ENCODE measurements at places on chromosomes 5 and 9.

- no peak for DNase-seq
- H3K36me3 ChIP-seq, result no peaks in the 10 kb centered on the region
- no peaks in the 10 kb centered on the region for H3K27me3 ChIP-seq
- H3K4me1 ChIP-seq, result no peaks in the 10 kb centered on the region
These were observed 84.0 kb downstream of the PALM2AKAP2 start for GRCh38 chr9:109863961-109864360.

GRCh38 chr5:134020188-134020587, 15.4 kb upstream of the VDAC1 start:
- no peaks in the 10 kb centered on the region for H3K36me3 ChIP-seq
- no peak overlapping the region for H3K4me3 ChIP-seq
- no peak overlapping the region for H3K27ac ChIP-seq
- DNase-seq, result no peak

- H3K36me3 ChIP-seq, result peaks cover 8% of the 10 kb centered on the region
- DNase-seq, result no peak
- H3K4me3 ChIP-seq, result no peak overlapping the region
- H3K27ac ChIP-seq, result peak overlapping the region; percentile 75
- peaks cover 67% of the 10 kb centered on the region for H3K4me1 ChIP-seq
These were observed 51.3 kb downstream of the LHFPL2 start for GRCh38 chr5:78597068-78597973.

- no peak for DNase-seq
- peaks cover 4% of the 10 kb centered on the region for H3K4me1 ChIP-seq
- peak overlapping the region; percentile 1 for H3K27ac ChIP-seq
- no peak overlapping the region for H3K4me3 ChIP-seq
- no peaks in the 10 kb centered on the region for H3K27me3 ChIP-seq
These were observed 250.8 kb downstream of the SLIT3 start for GRCh38 chr5:169050146-169050571.

- H3K27me3 ChIP-seq, result no peaks in the 10 kb centered on the region
- no peaks in the 10 kb centered on the region for H3K4me1 ChIP-seq
- H3K4me3 ChIP-seq, result peak within 1 kb of the TSS; percentile 53
- H3K27ac ChIP-seq, result peak within 1 kb of the TSS; percentile 45
- peaks cover 27% of the 10 kb centered on the region for H3K36me3 ChIP-seq
These were observed at the start of gene SLC2A6 for GRCh38 chr9:133478851-133479711. TSS of gene SLC2A6 (minus strand) at chr9:133479099. CDS start at chr9:133479059, 40 bp downstream.

- peak overlapping the region; percentile 39 for H3K27ac ChIP-seq
- no peaks in the 10 kb centered on the region for H3K36me3 ChIP-seq
These were observed 186.8 kb upstream of the KLF9 start for GRCh38 chr9:70601000-70601951.

- H3K27me3 ChIP-seq, result peaks cover 19% of the 10 kb centered on the region
- H3K4me3 ChIP-seq, result no peak overlapping the region
- H3K4me1 ChIP-seq, result no peaks in the 10 kb centered on the region
- H3K27ac ChIP-seq, result no peak overlapping the region
- H3K36me3 ChIP-seq, result no peaks in the 10 kb centered on the region
These were observed 3.5 kb downstream of the CSF1R start for GRCh38 chr5:150082889-150083288.

- H3K4me3 ChIP-seq, result no peak overlapping the region
- H3K4me1 ChIP-seq, result no peaks in the 10 kb centered on the region
- no peak for DNase-seq
- H3K36me3 ChIP-seq, result peaks cover 10% of the 10 kb centered on the region
These were observed 79.5 kb downstream of the PRRT1B start for GRCh38 chr9:131624636-131625507.

GRCh38 chr5:72531496-72532190, 24.4 kb upstream of the ZNF366 start:
- H3K4me3 ChIP-seq, result no peak overlapping the region
- H3K27me3 ChIP-seq, result no peaks in the 10 kb centered on the region
- no peaks in the 10 kb centered on the region for H3K4me1 ChIP-seq
- no peak for DNase-seq
- no peaks in the 10 kb centered on the region for H3K36me3 ChIP-seq

- DNase-seq, result no peak
- no peaks in the 10 kb centered on the region for H3K36me3 ChIP-seq
- no peaks in the 10 kb centered on the region for H3K4me1 ChIP-seq
- no peaks in the 10 kb centered on the region for H3K27me3 ChIP-seq
- H3K4me3 ChIP-seq, result no peak overlapping the region
These were observed 118.0 kb downstream of the ESM1 start for GRCh38 chr5:54867310-54867944.

DNA sequence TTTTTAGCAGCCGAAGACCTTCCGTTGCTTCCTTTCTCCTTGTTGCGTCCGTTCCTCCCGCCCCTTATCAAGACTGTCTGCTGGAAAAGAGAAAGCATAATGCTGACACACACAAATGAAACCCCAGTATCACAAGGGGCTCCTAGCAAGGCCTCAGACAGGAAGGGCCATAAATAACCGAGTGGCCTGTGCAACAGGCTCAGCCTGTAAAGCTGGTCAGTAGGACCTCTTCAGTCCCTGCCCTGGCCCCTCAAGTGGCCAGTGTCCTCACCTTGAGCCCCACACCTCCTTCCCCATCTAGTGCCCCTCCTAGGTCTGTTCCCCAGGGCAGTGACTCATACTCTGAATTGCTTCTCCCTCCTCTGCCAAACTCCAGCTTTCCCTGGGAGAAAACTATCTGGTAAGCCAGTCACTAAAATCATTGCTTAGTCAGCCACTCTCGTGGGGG, 174.6 kb upstream of the IL12B start:
- H3K4me3 ChIP-seq, result no peak overlapping the region
- H3K27ac ChIP-seq, result no peak overlapping the region
- no peaks in the 10 kb centered on the region for H3K4me1 ChIP-seq

DNA sequence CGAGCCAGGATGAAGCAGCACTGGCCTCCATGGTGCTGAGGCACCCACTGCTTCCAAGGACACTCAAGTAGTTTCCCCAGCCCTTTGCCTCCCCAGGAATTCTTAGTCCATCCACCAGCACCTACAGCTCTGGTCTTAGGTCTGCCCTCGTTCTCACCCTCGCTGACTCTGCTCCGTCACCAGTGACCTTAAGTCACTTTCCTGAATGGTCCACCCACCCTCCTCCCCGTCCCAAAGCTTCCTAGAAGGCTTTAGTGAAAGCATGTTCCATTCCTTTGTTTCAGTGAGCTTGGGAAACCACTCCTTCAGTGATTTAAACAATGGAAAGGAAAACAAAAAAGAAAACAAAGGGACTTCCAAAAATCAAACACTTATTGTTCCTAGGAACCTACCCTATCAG, 54.6 kb upstream of the MAP3K1 start:
- H3K27ac ChIP-seq, result no peak overlapping the region
- peaks cover 3% of the 10 kb centered on the region for H3K4me1 ChIP-seq
- no peak overlapping the region for H3K4me3 ChIP-seq

GRCh38 chr9:96394832-96395496, 11.5 kb upstream of the SLC35D2 start:
- H3K27ac ChIP-seq, result no peak overlapping the region
- no peak overlapping the region for H3K4me3 ChIP-seq
- peaks cover 82% of the 10 kb centered on the region for H3K36me3 ChIP-seq
- no peak for DNase-seq

GRCh38 chr5:103111468-103111867, 8.5 kb downstream of the GIN1 start:
- no peak overlapping the region for H3K27ac ChIP-seq
- no peak for DNase-seq
- no peak overlapping the region for H3K4me3 ChIP-seq
- peaks cover 5% of the 10 kb centered on the region for H3K36me3 ChIP-seq
- no peaks in the 10 kb centered on the region for H3K4me1 ChIP-seq

DNA sequence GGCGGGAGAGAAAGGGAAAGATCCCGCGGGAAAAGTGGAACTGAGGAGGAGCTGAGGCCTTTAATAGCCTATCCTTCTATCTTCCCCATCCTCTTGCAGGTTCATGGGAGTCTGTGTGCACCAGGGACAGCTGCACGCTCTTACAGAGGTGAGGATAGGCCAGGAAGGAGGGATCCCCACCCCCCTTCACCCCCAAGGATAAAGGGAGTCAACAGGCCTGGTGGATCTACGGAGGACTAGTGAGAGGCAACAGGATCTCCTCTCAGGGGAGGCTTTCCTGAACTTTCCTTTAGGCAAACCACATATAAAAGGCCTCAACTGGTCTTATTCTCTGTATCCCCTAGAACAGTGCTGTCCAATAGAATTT, 1.1 kb downstream of the TESK1 start:
- no peaks in the 10 kb centered on the region for H3K36me3 ChIP-seq
- H3K27me3 ChIP-seq, result no peaks in the 10 kb centered on the region
- no peak for DNase-seq
- H3K27ac ChIP-seq, result peak overlapping the region; percentile 67
- peak overlapping the region; percentile 82 for H3K4me3 ChIP-seq

DNA sequence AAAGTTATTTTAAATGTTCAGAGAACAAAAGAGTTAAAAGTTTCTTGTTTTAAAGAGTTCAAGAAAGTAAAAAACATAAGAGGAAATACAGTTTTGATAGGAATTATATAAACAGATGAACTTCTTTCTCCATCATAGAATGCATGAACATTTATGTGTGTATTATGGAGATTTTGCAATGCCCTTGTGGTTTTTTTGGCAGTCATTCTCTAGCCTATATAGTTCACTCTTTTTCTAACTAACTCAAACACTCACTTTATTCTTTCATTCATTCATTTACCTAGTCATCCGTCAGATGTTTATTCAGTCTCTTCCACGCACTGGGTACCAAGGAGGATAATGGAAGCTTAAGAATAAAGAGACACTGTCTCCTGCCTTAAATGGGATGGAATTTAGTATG, 195.9 kb upstream of the VLDLR start:
- no peaks in the 10 kb centered on the region for H3K4me1 ChIP-seq
- no peaks in the 10 kb centered on the region for H3K27me3 ChIP-seq
- no peak overlapping the region for H3K27ac ChIP-seq
- no peaks in the 10 kb centered on the region for H3K36me3 ChIP-seq

- H3K27me3 ChIP-seq, result no peaks in the 10 kb centered on the region
- peak overlapping the region; percentile 54 for H3K27ac ChIP-seq
- peaks cover 43% of the 10 kb centered on the region for H3K36me3 ChIP-seq
- no peak overlapping the region for H3K4me3 ChIP-seq
- peaks cover 17% of the 10 kb centered on the region for H3K4me1 ChIP-seq
- no peak for DNase-seq
These were observed 107.9 kb downstream of the RXRA start for GRCh38 chr9:134433909-134434882.

- H3K4me1 ChIP-seq, result peaks cover 7% of the 10 kb centered on the region
- H3K27me3 ChIP-seq, result peaks cover 3% of the 10 kb centered on the region
- no peak overlapping the region for H3K27ac ChIP-seq
- no peak for DNase-seq
- peak overlapping the region; percentile 0 for H3K4me3 ChIP-seq
- no peaks in the 10 kb centered on the region for H3K36me3 ChIP-seq
These were observed 211.4 kb downstream of the DEPDC1B start for GRCh38 chr5:60488466-60489130.

DNA sequence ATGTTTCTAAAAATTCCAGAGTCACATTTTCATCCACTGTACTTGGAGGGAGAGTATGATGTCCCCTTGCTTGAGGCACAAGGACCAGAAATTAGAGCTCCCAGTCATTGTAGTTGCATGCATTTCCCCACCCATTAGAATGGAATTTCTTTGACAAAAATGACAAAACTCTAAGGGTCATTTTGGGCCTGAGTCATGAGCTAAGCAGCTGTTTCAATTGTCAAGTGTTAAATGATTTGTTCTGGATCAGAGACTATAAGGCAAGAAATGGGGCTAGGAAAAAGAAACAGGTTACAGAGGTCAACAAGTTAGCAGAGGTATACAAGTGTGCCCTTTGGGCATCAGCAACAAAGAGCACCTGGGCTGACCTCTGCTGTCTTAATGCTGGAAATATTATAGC, 131.2 kb upstream of the IQGAP2 start:
- no peak for DNase-seq
- H3K4me3 ChIP-seq, result no peak overlapping the region
- peaks cover 11% of the 10 kb centered on the region for H3K27me3 ChIP-seq
- no peaks in the 10 kb centered on the region for H3K4me1 ChIP-seq
- H3K36me3 ChIP-seq, result no peaks in the 10 kb centered on the region

DNA sequence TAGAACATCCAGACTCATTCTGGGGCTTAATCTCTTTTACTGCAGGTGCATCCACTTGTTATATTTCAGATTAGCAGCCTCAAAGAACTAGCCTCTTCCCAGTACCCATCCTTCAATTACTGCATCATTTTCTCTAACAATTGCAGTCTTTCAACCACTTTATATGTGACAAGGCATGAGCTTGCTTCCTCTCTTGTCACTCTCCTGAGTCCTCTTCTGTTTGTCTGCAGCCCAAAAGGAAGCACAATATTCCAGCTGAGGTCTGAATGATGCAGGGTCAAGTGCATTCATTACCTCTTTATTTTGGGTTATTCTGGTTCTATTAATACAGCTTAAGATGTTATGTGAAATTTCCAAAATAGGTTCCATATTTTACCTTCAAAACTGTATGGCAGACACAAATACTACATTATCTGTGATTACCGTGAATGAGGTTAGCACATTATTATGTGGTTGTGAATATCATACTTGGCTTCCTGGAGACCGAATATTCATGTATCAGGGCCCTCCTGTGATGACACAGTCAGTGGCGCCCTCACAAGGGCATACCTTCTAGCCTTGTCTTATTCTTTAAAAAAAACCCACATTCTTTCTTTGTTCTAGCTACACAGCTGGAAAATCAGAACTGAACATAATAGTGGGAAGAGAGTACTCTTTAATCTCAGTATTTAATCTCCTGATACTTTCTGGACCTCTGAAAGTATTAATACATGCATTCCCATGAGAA, 323.8 kb downstream of the PDE4D start:
- no peaks in the 10 kb centered on the region for H3K36me3 ChIP-seq
- DNase-seq, result no peak
- no peaks in the 10 kb centered on the region for H3K4me1 ChIP-seq
- no peak overlapping the region for H3K27ac ChIP-seq
- H3K4me3 ChIP-seq, result no peak overlapping the region
- no peaks in the 10 kb centered on the region for H3K27me3 ChIP-seq

DNA sequence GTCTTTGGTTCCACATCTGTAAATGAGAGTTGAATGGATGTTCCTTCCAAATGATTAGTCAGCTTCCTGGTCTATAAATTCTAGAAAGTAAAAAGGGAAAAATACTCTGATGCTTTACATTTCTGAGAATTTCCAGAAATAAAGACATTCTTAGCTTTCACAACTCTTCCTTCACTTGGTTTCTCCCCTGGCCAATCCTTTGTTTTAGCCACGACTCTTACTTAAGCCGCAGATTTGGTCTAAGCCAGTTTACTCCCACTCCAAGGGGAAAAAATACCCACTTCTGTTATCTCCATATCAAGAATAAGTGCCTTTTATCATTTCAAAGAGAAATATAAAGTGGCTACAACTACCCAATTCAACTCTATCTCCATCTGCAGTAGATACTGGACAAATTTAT, 29.7 kb downstream of the PWWP2A start:
- H3K4me1 ChIP-seq, result peaks cover 7% of the 10 kb centered on the region
- H3K4me3 ChIP-seq, result no peak overlapping the region
- no peak for DNase-seq

GRCh38 chr5:10839118-10839517, 78.1 kb upstream of the DAP start:
- no peaks in the 10 kb centered on the region for H3K27me3 ChIP-seq
- H3K4me1 ChIP-seq, result no peaks in the 10 kb centered on the region
- H3K36me3 ChIP-seq, result no peaks in the 10 kb centered on the region
- no peak overlapping the region for H3K27ac ChIP-seq
- no peak overlapping the region for H3K4me3 ChIP-seq
- no peak for DNase-seq

All from RWPE2 (cell line).